ENCODE measurements at places on chromosomes 11 and 22.
A peak's percentile ranks its signal among the peaks of the same experiment; 100 is the strongest.

DNA sequence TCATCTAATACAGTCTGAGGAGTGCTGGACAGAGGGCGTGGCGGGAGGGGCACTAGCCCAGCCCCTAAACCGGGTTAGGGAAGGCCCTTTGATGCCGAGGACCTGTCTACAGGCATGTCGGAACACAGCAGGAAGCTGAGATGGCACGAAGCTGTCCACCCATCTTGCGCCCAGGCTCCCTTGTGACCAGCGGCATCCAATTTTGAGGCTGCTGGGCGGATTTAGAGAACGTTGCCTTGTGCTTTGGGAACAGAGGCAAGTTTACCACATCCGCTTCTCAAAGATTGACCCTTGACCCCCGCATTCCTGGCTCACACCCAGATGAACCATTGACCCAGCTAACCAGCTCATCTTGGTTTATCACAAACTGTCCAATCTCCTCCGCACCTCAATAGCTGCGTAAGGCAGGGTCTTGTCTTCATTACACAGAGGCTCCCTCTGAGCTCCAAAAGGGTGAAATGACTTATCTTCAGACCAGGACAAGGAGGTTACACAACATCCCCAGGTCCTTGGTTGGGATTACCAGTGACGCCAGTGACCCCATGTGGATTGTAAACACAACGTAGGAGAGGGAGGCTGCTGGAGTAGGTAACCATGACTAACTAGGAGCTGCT lies 4.5 kb downstream of the FAM83F start:
- DNase-seq = no peak

DNA sequence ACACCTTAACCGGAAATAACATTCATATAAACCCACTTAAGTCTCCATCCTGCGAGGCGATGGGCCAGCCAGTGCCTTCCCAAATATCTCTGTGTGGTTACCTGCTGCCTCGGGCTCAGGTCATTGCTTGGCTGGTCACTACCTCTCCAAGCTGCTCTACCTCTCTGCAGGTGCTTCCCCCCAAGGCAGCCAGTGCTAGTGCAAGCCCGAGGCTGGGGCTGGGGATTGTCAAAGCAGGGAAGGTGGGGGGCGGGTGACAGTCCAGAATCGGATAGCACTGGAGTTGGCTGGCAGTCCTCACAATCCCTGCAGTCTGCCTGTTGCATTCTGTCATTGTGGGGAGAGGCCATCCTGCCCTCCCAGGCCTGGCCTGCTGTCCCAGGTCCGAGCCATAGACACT lies 11.1 kb downstream of the MCHR1 start:
- DNase-seq = no peak

DNA sequence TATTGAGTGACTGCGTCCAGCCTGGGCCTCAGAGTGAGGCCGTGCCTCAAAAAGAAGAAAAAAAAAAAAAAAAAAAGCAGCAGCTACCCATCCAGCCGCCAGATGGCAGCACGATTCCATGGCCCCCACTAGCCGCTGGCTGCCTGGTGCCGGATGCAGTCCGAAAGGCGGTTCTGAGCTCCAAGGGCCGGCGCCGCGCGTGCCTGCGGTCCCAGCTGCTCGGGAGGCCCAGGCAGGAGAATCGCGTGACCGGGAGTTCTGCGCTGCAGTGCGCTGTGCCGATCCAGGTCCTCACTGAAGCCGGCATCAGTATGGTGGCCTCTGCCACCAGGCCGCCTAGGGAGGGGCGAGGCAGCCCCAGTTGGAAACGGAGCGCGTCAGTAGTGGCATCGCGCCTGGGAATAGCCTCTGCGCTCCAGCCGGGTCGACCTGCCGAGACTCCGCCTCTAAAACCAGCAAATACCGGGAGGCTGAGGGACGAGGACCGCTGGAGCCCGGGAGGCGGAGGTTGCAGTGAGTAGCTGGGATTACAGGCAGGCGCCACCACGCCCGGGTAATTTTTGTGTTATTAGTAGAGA lies 19.3 kb downstream of the SCARF2 start:
- peak; percentile 73 for DNase-seq

DNA sequence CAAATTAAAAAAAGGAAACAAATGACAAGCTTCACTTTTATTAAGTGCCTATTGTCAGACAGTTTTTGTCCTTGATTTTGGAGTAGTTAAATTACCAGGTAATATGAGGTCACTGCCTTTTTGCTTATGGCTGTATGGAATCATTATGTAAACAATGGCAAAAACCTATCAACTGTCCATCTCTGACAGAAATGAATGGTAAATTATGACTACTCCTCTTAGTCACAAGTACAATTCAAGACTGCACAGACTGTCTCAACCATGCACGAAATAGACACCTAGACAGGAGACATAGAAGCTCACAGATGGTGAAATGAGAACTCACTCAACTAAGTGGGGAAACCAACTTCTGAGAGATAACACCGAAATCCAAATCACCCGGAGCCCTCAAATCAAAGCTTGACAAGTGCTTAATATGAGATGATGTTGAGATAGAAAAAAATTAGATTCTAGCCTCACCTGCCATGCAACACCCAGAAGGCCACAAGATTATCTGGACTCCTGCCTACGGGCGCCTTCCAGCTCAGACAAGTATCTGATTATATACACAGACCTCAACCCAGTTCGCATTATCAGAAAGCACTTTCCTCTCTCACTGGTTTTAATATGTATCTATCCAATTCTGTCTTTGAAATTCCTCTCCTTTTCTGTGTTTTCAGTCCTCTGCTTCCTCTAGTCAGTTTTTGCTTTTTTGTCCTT lies 199.3 kb downstream of the CADM1 start:
- no peak for DNase-seq

- DNase-seq = no peak
These were observed 38.7 kb downstream of the REXO2 start for GRCh38 chr11:114478001-114478410.

DNA sequence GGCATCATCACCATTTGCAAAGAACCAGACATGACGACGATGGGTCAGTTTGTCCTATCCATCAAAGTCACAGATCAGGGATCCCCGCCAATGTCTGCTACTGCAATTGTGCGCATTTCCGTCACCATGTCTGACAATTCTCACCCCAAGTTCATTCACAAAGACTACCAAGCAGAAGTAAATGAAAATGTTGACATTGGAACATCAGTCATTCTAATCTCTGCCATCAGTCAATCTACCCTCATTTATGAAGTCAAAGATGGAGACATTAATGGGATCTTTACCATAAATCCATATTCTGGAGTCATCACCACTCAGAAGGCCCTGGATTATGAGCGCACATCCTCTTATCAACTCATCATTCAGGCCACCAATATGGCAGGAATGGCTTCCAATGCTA lies 171.6 kb upstream of the MTNR1B start:
- no peak for DNase-seq

DNA sequence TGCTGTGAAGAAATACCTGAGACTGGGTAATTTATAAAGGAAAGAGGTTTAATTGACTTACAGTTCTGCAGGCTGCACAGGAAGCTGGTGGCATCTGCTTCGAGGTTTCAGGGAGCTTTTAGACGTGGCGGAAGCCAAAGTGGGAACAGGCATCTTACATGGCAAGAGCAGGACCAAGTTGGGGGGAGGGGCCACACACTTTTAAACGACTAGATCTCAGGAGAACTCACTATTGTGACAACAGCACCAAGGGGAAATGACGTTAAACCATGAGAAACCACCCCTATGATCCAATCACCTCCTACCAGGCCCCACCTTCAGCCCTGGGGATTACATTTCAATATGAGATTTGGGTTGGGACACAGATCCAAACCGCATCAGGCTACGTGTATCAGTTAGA lies 11.1 kb upstream of the SCGB1D4 start:
- DNase-seq = no peak

DNA sequence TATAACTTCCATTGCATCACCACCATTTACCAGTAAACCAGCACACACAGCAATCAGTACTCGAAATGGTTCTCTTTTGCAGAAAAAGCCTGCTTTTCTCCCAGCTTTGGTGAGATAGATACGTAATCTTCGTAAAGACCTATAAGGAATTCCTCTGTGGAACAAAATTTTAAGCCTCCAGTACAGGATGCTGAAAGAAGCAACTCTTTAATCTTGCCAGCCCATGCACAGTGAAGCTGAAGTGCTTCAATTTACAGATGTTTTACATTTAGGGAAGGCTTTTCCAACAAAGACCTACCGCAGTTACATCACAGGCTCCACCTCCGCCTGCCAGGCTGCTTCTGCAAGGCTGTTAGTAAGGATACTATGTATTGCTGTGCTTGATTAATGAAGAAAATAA lies 1.9 kb downstream of the ELMOD1 start:
- no peak for DNase-seq

- peak; percentile 49 for DNase-seq
These were observed 571 bp downstream of the FAR1 start for GRCh38 chr11:13668957-13669521.

DNA sequence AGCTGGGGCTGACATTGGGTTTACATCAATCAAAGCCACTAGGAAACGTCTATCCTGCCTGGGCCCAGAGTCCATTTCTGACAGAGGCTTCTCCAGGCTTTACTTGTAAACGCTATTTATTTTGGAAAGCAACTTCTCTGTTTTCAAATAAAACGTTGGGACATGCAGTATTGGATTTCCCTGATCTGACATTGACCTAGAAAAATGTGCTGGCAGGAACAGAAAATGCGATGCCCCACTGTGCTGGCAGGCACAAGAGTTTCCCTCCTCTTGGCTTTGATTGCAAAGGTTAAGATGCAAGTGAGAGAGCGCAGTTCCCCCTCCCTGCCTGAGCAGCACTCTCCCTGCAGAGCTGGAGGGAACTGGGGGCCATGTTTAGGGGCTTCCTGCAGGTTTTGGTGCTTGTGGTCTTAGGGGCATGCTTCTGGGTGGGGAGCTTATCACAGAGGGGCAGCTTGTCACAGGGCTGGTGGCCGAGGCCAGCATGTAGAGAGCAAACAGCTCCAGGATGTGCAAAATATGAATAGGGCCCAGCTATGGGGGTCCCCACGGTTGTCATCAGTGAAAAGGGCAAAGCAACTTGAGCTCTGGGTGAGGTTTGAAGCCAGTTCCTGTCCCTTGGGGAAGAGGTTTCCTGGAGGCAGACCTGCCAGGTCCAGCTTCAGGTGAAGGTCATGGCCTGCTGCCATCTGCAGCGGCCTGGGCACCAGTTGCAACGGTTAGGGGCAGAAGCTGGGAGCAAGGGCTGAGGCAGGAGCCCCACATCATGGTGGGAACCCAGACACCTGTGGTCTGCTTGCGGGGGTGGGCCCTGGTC lies 42.3 kb upstream of the DKK3 start:
- no peak for DNase-seq

DNA sequence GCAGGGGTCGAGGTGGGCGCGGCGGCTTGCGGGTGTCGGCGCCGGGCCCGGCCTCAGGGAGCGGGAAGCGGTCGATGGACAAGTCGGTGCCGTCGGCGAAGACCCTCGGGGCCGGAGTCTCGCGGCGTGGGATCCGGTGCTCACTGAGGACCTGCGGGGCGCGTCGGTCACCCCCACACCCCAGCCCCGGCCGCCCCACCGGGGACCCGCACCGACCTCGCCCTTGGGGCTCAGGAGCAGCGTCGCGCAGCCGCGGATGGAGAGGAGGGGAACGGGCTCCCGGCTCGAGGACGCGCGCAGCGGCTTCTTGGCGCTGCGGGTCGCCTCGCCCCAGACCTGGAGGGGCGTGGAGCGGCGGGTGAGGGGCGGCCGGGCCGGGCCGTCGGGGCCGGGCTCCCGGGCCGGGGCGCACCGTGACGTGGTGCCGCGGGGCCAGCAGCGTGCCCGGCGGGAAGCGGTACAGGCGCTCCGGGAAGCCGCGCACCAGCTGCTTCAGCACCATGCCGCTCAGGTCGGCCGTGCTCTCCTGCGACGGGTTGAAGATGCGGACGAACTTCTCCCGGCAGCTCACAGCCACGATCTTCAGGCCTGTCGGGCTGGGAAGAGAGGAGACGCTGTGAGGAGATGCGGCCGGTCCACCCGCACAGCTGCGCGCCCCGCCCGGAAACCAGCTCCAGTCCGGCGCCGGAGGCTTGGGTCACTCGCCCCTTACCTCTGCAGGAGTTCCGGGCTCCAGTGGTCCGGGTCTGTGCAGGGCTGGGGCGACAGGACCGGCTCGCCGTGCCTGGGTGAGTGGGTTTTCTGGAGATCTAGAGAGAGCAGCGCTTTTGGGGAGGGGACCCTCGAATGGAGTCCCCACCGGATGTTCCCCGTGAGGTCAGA lies 4.5 kb downstream of the LMNTD2 start:
- no peak for DNase-seq

DNA sequence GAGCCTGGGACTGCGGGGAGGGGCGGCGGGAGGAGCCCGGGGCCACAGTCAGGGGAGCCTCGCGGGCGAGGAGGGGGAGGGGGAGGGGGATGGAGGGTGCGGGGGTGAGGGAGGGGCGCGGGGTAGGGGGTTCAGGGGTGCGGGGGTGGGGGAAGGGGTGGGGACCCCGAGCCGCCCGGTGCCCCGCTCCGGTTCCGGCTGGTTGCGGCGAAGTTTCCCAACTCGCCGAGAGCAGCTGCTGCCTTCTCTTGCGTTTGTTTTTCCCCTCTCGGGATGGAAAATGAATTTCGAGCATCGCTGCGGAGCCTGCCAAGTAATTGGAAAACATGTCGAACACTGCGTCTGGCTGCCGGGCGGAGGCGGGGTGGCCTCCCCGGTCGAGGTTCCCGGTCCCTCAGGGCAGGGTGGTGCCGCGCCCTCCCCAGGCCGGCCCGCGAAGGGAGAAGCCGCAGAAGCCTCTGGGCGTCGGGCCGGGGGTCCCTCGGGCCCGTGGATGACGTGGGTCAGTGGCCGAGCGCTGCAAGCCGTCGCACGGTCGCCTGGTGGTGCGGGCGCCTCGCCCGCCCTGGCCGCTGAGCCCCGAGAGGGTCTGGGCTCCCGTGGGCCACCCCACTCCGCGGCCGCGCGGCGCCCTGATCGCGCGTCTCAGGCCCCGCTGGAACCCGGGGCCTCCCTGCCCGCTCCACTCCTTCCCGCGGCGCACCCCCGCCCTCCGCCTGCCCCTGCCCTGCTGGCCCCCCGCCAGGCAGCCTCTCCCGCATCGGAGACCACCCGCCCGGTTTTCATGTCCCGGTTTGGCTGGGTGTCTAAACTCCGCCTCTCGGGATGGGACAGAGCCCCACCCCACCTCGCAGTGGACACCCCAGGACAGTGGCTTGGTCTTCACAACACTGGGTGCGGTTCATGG lies 12.1 kb downstream of the SPATA19 start:
- DNase-seq = no peak

DNA sequence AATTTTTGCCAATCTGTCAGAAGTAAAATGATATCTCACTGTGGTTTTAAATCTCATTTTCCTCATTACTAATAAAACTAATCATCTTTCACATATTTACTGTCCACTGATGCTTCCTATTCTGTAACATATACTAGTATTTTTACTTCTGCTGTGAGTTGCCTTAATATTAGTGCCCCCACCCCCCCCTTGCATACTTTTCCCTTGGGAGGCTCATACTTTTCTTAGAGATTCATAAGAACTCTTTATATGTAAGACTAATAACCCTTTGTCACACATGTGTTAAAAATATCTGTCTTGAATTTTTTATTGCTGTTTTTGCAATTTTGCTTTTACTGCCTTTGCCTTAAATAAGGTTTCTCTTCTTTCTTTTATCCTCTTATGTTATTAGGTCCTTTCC lies 87.2 kb downstream of the PHF21A start:
- DNase-seq = no peak

- DNase-seq = peak; percentile 9
These were observed 13.4 kb downstream of the VWCE start for GRCh38 chr11:61281581-61282250.
